Transverse colon (tissue), 4 donors: ENCODE measurements at places on chromosomes 5 and 9.

DNA sequence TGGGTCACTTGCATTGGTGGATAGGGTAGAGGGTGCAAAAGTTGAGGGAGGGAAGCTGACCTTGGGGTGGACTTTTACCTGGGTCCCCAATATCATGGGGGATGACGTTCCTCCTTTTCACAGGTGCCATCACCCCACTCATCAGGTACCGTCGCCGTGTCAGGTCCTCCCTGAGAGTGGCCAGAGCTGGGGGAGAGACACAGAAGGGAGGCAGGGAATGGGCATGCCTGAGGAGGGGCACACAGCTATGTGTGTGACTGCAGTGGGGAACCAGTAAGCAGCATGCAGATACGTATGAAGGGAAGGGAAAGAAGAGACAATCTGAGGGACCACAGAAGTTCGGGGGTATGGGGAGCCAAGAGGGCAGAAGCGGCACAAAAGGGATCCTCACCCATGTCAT lies 6.5 kb downstream of the CREB3 start:
- no peak for DNase-seq

DNA sequence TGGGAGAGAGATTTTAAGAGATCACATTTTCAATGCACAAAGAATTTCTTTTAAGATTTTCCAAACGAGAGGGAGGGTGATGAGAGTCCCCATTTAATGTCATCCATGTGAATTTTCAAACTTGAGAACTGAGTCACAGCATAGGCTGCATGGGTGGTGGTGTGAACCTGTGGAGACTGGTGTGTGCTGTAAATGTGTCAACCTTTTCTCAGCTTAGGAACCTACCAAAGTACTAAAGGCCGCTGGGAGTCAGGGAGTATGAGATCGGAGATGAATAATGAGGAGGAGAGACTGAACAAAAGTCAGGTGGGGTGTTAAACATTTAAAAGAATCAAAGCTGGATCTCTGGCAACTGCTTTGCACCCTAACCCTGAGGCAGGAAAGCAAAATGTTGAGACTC lies 7.5 kb downstream of the ALDH1A1 start:
- no peak for DNase-seq

- peak; percentile 54 for DNase-seq
These were observed 13.5 kb downstream of the CNTFR start for GRCh38 chr9:34575862-34576596.

DNA sequence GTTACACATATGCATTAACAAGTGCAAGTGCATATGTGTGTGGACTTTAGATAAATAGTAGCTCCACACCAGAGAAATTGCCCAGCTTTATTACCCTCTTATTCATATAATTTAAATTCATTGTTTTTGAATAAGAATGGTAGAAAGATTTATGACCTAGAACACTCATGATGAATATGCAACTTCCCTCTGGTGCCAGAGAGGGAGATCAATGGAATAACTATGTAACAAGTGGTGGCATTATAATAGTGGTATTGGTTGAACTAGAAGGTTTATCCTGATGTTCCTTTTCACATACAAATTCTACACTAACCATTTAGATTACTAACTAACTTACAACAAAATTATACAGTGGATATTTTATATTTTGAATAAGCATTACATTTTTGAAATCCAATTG lies 607.4 kb downstream of the CDH12 start:
- no peak for DNase-seq

GRCh38 chr5:36741128-36741527 lies 134.7 kb downstream of the SLC1A3 start:
- DNase-seq = no peak

DNA sequence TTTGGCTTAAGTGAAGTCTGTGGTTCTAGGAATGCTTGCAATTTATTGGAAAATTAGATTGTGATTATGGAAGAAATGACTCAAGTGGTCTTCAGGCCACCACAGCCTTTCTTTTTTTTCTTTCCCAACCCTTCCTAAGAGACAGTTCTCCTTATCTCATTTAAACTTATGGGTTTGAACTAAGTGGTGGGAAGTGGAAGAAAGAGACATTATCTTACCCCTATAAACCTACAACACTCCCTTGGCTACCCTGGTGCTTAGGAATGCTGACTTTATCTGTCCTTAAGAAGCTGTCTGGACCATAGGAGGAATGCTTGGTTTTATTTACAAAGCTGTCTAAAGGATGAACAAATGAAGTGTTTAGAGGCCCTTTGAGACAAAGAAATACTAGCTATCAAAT lies 5.1 kb upstream of the ERAP1 start:
- no peak for DNase-seq

DNA sequence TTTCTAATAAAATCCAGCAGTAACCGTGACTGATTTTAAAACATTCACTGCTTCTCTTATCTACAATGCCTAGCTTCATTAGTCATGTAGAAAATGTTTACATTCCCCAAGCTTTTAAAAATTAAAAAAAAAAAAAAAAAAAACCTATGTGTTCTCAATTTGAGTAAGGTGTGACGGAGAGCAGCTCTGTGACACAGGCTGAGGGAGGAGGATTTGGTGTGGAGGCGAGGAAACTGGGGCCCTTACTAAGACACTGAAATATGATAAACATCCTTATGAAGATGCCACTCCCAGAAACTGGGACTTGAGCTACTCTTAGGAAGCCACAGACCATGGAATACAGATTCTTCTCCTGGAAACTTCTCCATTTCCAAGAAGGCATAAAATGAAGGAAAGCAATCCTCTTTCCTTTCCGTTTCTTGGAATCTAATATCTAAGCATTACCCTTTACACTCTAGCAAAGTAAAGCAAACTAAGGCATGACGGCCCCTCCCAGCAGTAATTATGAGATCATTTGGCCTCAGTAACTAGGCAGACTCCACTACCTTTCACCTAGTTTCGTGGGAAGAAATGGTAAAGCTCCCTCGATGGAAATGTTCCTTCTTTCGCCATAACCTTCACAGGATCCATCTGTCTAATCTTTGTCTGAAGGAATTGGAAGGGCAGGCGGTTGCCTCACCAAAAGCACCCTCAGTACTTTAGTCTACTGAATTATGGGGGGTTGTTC lies 23.5 kb downstream of the GRAMD2B start:
- peak; percentile 61 for DNase-seq

GRCh38 chr9:126448865-126449577 lies 122.4 kb downstream of the MVB12B start:
- DNase-seq = no peak

DNA sequence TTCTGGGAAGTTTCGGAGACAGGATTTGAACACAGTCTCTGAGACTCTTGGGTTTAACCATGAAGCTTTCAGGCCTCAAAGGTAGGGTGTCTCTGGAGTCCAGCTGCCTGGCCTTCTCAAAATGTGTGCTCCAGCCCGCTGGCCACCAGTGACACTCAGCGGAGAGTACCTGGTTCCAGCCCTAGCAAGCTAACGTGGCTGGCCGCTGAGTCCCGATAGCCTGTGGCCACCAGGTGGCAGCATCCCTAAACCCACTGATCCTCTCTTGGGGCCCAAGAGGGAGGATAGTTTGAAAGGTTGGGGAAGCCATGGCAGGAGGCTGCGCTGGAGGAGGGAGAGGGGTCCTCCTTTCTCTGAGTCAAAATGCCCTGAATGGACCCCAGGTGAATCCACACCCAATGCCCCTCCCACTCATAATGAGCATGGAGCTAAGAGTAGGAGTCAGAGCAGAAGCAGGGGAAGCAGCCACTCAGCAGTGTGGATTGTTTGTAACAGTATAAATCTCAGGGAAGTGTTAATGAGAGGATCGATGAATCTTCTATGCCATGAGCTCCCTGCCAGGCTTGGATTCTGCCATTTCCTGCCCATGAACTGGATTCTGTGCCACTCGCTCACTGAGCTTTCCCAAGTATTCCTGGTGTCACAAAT lies 5.4 kb upstream of the TIFAB start:
- DNase-seq = peak; percentile 69

DNA sequence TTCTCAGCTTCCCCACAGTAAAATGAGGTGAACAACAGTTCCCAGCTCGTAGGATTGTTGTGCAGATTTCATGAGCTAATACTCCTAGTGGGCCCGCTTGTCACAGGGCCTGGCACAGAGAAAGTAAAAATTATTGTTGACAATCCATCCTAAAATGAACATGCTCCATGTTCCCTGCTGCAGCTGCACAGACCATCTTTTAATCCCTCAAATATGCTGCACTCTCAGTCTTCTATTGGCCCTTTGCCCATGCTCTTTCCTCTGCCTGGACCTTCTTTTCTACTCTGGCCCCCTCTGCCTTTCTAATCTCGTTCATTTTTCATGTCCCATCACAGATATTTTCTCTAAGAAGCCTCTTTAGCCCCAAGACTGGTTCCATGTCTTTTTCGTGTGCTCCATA lies 117.7 kb upstream of the NR3C1 start:
- DNase-seq = no peak

GRCh38 chr9:37761511-37761910 lies 7.9 kb downstream of the TRMT10B start:
- no peak for DNase-seq

GRCh38 chr5:126915496-126915895 lies 114.9 kb downstream of the MARCHF3 start:
- no peak for DNase-seq

- no peak for DNase-seq
These were observed 576.1 kb downstream of the LRRC70 start for GRCh38 chr5:63154476-63155309.

- no peak for DNase-seq
These were observed 81.5 kb upstream of the ARAP3 start for GRCh38 chr5:141763541-141763940.

- no peak for DNase-seq
These were observed 123.6 kb downstream of the INVS start for GRCh38 chr9:100222674-100223073.

- no peak for DNase-seq
These were observed 121.7 kb downstream of the OLFM1 start for GRCh38 chr9:135209136-135209535.

DNA sequence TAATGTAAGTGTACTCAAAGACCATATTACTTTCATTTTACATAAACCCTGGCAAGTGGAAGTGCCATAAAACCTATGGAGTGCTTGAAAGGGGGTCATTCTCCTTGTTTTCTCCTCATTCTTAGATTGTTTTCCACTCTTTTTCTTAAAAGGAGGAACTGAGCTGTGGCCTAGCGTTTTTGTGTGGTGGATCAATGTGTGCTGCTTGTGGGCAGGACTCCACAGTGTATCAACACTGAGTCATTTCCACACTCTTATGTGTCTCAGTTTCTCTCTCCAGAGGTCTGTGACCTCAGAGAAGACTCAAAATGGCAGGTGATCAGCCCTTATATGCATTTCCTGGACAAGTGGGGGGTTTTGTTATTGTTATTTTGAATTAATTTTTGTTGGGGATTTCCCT lies 516.1 kb upstream of the CDH10 start:
- DNase-seq = no peak

GRCh38 chr9:136623016-136623841 lies 39.5 kb upstream of the EGFL7 start:
- DNase-seq = peak; percentile 7

- no peak for DNase-seq
These were observed 20.1 kb downstream of the RORB start for GRCh38 chr9:74517188-74517587.

GRCh38 chr5:6302684-6303083 lies 75.7 kb downstream of the MED10 start:
- no peak for DNase-seq

DNA sequence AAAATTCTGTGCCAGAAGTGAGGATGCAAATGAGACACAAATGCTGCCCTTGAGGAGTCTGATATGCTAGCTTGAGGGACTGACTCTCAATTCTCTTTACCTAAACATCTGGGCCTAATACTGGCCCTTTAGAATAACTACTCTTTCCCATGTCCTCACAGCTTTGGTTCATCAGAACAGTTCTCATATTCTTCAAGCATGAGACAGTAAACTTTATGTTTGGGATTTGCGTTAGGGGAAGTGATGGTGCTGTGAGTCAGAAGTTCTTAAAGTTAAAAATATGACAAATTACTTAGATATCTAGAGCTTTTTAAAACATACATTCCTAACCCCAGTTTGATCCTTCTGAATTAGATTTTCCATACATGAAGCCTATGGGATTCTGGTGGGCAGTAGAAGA lies 665.0 kb upstream of the RGMB start:
- DNase-seq = no peak
